ENCODE measurements at places on chromosomes 2 and 18. TPM values are rescaled to one million over a fixed set of nuclear protein-coding genes. Genes with fewer than 3 reads are reported as not detected.

The HMSD gene
- not detected for total RNA-seq

The IL1RN gene
- not detected for total RNA-seq

The STARD6 gene
- not detected for total RNA-seq

The FKBP1B gene
- 38.1 TPM for total RNA-seq

The UBE2F gene
- 43.0 TPM for total RNA-seq

The ADRA2B gene
- total RNA-seq, result 0.91 TPM

The KIF1A gene
- total RNA-seq, result 439 TPM

The SMYD1 gene
- total RNA-seq, result 0.25 TPM

The COLEC12 gene
- 0.20 TPM for total RNA-seq

The SRBD1 gene
- 16.1 TPM for total RNA-seq

Data from glutamatergic neuron (in vitro differentiated cells).